ENCODE measurements at places on chromosomes 12 and 14.

- DNase-seq: no peak
Observed at GRCh38 chr12:2248087-2248900, 195.5 kb downstream of the CACNA1C start.

DNA sequence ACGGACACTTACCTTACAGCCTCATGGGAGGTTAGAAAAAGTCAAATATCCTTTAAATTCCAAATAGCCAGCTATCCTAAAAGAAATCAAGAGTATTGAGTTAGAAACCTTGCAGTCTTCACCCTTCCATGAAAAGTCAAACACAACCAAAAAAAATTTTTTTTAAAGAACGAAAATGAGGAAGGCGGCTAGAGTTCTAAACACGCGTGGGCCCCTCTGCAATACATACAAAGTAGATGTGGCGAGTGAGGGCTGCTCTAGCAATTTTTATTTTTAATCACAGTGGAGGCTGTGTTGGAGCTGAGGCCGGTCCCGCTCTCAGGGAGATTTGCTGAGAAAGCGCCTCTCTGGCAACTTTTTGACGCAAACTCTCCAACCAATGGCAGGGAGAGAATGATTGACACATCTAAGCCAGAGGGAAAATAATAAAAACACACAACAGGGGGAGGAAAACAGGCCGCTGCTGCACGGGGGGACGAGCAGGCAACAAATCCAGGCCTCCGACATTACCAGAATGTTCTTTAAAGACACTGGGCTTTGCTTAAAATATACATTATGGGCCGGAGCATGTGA lies at the start of gene OTX2:
Gene OTX2 (minus strand): TSS at position 333 of the 573 bp plus-strand sequence. CDS start 5,023 bp downstream, outside the sequence.
- DNase-seq: no peak

DNA sequence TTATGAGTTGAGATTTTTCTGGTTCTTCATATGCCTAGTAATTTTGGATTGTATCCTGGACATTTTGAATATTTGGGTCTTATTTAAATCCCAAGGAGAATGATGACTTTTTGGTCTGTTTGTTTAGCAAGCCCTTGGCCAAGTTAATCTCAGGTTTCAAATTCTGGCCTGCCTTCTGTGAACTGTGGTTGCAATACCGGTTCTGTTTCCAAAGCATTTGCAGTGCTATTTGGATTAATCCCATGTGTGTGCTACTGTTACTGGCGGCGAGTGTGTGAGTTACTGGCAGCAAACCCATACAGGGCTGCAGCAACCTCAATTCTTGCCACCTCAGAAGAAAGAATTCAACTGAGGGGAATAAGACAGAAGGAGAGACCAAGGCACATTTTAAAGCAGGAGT lies 51.1 kb downstream of the TMEM260 start:
- DNase-seq: no peak

- DNase-seq: no peak
Observed at GRCh38 chr12:71688961-71689570, 3.2 kb downstream of the TMEM19 start.

DNA sequence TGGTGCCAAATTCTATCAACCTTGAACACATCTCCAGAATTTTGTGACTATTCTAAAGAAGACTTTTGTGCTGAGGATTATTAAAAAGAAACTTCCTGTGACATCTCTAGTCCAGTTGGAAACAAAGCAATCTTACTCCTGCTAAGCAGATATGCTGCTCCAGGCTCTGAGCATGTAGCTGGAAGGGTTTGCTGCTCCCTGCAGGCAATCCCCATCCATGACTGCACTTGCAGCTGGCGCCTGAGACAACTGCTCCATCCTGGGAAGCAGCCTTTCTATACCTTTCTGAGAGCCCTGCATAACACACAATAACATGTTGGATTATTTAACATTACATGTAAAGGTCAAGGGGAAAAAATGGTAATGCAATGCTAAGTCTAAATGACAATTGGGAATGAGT lies 105.1 kb downstream of the NDUFA12 start:
- DNase-seq: no peak

DNA sequence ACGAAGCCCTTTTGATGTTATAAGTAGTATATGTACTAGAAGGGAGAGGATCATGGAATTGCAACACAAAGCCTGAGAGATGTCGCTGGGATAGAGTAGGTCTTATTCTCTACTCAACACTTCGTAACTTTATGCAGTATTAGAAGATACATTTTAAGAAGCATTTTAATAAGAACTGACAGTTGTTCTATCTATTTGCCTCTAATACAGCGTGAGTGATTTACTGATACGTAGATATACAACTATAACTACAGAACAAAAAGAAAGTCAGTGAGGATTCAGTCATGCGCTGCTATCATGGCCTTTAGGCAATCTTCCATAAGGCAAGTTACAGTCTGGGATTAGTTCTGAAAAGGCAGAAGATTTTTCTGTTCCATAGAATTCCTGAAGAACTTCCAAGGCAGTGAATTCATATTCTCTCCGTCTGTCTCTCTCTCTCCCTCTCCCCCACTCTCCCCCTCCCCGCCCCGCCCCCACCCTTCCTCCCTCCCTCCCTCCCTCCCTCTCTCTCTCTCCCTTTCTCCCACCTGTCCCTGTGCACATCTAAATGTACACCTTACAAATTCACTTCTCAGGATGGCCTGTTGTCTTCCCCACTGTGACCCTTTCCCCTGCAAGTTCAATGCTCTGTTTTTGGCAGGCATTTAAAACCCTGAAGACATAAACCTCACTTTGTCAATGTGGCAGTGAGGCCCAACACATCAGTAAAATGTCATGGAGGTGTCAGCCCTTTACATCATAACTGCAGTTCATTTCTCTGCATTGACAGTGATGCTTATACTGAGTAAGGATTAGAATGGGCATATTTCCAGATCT lies 470.6 kb downstream of the EGLN3 start:
- no peak for DNase-seq

GRCh38 chr12:46547421-46548354 lies 175.1 kb upstream of the SLC38A2 start:
- no peak for DNase-seq

DNA sequence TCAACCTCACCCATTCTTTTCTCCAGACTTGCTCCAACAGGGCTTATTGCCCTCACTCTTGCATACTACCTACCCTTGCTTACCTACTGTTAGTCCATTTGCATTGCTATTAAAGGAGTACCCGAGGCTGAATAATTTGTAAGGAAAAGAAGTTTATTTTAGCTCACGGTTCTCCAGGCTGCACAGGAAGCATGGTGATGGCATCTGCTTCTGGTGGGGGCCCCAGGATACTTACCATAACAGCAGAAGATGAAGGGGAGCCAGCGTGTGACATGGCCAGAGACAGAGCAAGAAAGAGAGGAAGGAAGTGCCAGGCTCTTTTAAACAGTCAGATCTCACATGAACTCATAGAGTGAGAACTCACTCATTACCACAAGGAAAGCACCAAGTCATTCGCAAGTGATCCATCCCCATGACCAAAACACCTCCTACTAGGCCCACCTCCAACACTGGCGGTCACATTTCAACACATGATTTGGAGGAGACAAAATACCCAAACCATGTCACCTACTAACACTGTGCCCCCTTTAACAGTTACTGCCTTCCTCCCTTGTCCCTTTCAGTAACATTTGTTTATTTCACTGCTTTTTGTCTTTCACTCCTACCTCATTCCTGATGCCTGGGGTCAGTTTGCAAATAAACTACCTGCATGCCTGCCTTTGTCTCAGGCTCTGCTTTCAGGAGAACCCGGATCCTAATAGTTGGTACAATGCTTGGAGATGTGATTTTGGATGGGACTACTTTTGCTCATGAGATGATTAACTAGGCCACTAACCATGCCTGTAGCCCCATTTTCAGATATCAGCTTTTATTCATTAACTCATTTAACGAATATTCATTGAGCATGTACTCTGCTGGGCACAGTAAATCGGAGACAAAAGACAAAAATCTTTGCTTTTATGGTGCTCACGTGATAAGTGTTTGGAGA lies 41.6 kb upstream of the CSRP2 start:
- DNase-seq: no peak

Measured in NCI-H2081 treated with DMSO at 0.1 percent for 48 hours (cell line).